Brain (organoid and tissue), 16 donors: ENCODE measurements at places on chromosomes 7 and 10.

DNA sequence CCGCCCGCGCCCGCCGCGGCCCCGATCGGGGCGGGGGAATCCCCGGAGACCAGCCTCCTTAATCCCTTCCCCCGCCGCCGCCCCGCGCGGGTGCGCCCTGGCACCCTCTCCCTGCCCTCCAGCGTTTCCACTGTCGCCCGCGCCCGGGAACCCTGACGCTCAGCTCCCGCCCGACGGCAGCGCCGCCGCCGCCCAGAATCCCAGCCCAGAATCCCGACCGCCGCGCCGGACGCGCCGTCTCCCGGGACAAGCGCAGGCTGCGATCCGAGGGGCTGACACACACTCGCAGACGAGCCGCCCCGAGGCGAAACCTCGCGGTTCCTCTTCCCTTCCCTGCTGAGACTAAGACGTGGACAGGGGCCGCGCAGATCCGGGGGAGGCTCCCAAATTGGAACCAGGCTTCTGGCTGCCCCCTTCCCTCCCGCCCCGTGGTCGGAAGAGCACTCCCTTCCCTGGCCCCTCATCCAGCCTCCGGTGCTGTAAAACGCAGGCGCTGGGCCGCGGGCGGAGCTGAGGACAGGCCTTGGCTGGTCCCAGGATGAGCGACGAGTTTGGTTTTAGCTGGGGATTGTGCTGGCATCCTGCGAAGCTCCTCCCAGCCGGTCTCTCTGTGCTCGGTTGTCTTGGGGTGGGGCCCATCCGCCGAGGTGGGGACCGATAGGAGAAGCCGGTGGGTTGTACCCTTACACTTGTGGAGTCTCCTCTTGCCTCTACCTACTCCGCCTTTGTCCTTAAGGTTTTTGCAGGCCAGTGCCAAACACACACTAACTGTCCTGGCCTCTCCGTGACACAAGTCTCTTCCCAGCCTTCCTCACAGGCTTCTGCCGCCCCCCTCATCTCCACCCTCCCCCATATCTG, 1.1 kb downstream of the MARVELD1 start:
- peak; percentile 67 for DNase-seq

DNA sequence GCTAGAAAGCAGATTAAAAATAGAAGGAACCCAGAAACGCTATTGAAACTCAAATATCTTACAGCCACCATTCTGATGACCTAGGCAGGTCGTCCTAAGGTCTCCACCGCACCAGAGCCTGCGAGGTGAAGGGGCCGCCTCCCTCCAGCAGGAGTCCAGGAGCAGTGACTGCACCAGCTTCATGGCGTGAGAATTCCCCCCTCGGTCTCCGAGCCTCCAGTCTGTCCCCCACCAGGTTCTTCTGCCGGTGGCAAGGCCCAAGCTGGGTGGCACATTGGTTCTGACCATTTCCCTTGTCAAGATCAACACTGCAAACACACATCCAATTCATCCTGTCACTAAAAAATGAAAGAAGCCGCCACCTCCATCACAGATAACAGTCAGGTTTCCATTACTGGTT, 98.7 kb downstream of the DIP2C start:
- no peak for DNase-seq

GRCh38 chr10:55629793-55630490, 731.1 kb downstream of the ZWINT start:
- DNase-seq = peak; percentile 47

DNA sequence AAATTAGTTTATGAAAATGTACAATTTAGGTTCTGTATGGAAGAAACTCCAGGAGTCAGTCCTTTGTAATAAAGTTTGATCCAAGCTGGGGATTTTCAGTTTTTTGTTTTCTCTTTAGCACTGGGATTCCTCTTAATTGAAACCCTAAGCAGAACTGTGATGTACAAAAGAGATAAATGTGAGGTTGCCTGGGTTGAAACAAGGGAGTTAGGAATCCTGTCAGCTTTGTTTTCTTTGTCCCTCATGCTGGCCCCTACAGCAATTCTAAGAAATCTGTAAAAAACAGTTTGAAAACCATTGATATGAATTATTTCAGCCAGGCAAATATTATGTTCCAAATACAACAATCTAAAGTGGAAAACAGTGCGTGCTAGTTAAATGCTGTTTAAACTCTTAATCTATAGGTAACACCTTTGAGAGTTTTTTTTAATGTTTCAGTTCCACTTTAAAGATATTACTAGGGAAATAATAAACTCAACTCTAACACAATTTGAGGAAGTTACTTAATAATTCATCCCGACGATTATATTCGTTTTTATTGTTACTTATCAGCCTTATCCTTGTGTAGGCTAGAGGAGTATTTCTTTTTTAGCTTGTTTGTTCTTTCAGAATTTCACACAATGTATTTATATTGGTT, 65.3 kb downstream of the SGCE start:
- DNase-seq = no peak

DNA sequence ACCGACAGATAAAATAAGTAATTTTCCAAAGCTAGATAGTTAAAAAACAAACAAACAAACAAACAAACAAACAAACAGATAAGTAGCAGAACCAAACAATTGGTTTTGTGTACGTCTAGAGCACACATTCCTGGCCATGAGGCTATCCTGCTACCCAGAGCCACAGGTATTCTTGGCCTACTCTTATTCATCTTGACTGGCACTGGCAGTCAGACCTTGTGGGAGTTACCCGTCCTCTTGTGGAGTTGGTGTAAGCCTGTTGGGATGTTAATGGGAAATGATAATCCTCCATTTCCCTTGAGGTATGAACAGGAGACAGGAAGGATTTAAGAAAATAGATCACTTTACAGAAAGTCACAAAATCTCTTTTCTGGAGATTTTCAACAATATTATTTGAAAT, 142.4 kb upstream of the MEOX2 start:
- no peak for DNase-seq

- DNase-seq = no peak
Measured at GRCh38 chr10:73553761-73554160, 37.4 kb downstream of the USP54 start.

- DNase-seq = peak; percentile 85
Measured at GRCh38 chr7:141551094-141551781, at the start of gene AGK. Gene AGK, plus strand, starts transcription at chr7:141551410. Its CDS starts 4,057 bp downstream, at chr7:141555467.

DNA sequence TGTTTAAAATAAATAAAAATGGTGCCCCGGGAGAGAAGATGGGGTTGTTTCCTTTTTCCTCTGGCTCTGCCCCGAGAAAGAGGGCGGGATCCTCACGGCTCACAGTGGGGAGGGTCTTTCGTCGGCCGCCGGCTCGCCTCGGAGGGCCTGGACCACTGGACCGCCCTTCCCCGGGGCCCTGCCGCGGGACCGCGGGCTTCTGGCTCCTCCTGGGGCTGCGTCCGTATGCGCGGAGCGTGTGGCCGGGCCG, 3.5 kb upstream of the IGF2BP3 start:
- DNase-seq = no peak

DNA sequence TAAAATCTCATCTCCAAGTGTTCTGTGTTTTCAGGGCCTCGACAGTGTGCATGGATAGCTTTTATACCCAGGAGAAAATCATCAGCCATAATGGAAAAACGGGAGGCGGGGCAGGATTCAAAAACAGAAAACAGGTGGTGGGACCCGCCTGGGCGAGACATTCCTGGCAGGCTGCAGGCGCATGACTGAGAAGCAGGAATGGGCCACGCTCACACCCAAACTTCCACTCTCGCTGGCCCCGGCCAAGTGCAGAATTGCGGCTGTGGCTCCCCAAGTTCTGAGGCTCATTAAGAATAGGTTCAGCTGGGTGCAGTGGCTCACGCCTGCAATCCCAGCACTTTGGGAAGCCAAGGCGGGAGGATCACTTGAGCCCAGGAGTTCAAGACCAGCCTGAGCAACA, 60.6 kb downstream of the C10orf143 start:
- no peak for DNase-seq

DNA sequence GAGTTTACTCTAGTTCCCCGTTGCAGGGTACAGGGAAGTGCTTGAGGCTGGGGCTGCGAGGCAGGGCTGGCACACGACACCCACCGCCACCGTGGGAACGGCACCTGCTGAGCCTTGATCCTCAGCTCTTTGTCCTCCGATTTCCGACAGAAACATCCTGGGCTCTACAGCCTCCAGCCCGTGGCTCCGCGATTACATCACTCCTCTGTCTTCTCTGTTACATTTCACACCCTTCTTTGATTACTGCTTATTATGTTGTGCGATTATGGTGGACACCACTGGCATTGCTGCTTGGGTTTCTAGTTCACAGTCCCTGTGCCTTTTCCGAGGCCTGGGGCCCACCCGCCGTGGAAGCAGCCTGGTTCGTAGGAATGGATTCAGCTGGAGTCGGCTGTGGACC, 26.9 kb downstream of the FKBP6 start:
- peak; percentile 64 for DNase-seq

DNA sequence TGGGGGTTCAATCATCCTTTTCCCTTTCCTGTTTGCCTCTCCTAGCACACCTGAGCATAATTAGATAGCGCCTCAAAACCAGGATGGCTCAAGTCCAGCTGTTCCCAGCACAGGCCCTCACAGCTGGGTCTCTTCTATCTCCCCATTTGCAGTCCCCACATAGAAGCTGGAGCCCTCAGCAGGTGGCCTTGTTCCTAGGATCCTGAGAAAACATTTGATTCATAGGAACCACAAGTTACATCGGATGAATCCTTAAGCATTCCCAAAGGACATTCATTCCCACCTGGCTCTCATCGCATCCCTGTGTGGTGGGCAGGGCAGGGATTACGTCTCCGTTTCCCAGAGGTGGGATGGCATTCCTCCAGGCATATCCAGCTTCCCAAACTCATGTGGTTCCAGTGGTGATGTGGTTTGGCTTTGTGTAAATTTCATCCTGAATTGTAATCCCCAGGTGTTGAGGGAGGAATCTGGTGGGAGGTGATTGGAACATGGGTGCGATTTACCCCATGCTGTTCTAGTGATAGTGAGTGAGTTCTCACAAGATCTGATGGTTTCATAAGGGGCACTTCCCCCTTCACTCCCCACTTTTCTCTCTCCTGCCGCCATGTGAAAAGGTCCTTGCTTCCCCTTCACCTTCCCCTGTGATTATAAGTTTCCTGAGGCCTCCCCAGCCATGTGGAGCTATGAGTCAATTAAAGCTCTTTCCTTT, 49.8 kb upstream of the LEP start:
- no peak for DNase-seq

DNA sequence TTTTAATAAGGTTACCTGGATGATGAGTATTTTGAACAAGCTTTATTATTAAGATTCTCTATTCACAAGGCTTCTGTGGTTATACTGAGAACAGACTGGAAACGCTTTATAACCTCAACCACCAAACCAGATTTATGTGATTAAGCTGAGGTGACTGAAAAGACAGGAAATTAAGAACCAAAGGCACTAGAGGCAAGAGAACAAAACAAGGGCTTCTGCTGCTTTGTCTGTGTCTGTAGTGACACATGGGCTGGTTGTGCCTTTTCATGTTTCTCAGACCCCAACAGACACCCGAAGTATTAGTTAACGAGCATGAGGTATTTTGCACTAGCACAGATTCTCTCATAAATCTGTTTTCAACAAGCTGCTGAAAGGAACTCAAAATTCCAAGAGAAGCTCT, 64.4 kb downstream of the RAPGEF5 start:
- DNase-seq = peak; percentile 18

- peak; percentile 12 for DNase-seq
Measured at GRCh38 chr7:48471196-48471595, 299.9 kb downstream of the ABCA13 start.

DNA sequence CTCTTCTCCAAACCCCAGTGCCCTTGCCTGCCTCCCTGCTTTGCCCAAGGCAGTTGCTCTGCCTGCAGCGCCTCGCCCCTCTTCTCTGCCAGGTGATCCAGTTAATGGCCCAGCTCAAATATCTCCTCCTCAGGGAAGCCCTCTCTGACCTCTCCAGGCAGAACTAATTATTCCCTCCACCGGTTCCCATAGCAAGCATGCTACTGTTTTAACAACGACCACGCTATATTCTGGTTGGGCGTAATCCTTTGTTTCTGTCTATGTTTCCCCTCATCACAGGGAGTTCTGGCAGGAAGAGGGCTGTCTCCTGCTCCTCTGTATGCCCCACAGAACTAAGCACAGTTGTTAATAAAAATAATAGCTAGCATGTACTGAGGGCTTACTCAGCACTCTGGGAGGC, 36.8 kb upstream of the R3HCC1L start:
- DNase-seq = peak; percentile 25

- no peak for DNase-seq
Measured at GRCh38 chr7:5068521-5068920, 22.9 kb downstream of the RBAK start.

DNA sequence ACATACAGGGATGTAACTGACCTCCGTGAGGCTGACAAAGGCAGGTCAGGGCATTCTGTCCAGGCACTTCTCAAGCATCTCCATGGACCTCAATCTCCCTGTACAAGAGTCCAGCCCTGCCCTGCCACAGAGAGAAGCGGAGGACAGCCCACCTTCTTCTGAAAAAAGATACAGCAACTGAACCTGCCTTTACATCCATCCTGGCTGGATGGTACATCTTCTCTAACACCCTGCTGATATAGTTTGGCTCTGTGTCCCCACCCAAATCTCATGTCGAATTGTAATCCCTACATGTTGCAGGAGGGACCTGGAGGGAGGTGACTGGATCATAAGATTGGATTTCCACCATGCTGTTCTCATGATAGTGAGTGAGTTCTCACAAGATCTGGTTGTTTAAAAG, 40.5 kb upstream of the KCNMA1 start:
- no peak for DNase-seq

DNA sequence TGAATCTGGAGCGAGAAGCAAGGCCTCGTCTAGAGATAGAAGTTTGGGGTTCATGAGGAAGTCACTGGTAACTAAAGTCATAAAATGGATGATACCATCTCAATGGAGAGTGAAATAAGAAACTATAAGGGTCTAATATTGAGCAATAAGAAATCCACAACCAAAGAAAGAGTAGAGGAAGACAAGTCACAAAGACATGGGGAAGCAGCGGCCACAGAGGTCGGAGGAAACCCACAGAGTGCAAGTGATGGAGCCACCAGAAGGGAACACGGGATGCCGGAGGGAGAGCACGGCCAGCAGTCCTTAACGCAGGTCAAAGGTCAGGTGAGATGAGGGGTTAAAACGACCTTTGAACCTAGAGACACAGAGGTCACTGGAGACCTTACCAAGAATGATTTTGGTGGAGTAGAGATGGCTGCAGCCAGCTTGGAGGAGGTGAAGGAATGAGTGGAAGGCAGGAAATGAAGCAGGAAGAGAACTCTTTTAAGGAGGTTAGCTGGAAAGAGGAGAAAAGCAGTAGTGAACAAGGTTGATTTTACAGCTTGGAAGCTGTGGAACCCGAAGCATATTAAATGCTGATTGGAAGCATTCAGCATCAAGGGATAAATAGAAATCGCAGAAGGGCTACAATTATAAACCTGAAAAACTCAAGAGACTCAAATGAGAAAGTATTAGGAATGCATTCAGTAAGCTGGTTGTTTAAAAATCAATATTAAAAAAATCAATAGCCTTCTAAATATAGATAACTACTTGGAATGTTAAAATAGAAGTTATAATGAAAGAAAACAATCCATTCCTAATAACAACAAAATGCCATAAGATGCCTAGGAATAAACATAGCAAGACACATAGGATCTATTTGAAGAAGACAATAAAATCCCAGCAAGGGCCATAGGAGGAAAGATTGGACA, 93.7 kb downstream of the SVOPL start:
- peak; percentile 6 for DNase-seq

DNA sequence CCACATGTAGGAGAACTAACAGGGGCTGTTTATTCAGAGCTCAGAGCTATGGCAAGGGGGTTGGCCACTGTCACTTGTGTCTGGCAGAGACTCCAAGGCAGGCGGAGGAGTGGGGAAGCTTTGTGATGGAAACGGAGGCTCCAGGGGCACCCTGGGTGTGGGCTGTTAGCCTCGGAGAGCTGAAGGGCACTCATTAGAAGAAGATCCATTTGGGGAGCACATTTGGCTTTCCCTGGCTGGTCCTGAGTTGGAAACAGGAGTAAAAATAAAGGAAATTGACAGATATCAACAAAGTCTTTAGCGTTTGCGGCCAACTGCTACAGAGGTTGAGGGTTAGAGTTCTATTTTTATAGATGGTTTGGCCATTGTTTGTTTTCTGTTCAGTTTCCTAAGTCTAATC, 288.3 kb upstream of the MKI67 start:
- no peak for DNase-seq
